LoVo (cell line): ENCODE measurements at places on chromosomes 12 and 14.

DNA sequence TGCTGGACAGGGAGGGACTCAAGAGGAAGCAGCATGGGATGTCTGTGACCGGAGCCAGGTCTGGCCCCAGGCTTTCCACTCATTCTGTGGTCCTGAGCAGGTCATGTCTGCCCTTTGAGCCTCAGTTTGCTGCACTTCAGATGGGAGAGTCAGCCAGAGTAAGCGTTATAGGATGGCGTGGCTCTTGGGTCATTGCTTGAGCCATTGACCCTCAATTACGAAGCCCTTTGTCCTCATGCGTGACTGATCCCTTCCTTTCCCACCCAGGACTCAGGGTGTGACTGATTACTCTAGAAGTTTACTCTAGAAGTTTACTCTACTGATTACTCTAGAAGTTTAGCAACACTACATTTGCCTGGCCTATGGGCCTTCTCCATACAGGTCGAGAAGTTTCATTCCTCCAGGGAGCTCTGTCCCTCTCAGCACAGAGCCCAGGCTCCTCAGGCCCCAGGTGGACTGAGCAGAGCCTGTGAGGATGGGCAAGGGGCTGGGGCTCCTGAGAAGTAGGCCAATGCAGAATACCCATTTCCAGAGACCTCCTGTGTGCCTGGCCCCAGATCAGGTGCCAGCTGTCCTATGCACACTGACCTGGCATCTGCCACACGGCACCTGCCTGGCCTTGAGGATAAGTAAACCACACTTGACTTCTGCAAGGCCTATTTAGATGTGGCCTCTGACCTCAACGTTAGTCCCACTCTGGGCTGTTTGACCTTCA is 7.6 kb upstream of the IFI27 start:
- no peak for DNase-seq

DNA sequence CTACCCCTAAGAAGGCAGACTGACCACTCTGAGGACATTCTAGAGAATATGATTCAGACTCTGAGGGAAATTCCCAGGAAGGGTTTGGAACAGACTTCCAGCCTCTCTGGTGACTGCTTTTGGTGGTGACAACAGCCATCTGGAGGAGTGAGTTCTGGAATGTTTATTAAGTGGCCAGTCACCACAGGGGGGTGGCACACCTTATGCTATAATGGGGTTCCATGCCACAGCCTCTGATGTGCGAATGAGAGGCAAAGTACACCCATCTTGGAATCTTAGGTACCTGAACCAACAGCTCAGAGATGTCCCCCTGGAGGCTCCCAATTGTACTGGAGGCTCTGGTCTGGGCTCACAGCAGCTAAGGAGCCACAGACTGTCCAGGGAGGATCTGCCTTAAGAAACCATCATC is 9.5 kb upstream of the TINF2 start:
- DNase-seq = no peak

GRCh38 chr14:24838945-24839616 is 205.1 kb upstream of the GZMB start:
- peak; percentile 23 for DNase-seq

DNA sequence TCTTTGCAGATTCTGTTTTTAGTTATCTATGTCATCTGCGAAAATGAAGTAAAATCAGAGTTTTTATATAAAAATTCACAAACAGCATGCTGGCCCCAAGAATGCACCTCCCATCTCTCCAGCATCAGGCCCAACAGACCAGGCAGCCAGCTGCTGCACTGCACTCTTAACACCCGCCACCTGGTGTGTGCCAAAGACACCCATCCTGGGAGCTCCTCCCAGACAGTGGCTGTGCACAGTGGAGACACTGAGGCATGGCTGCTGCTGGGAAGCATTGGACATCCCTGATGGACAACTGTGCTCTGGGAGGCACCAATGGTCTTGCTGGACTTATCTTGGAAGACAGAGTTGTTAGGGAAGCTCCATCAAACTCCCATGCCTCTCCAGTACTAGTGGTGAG is 817.2 kb downstream of the TMEM121 start:
- no peak for DNase-seq

DNA sequence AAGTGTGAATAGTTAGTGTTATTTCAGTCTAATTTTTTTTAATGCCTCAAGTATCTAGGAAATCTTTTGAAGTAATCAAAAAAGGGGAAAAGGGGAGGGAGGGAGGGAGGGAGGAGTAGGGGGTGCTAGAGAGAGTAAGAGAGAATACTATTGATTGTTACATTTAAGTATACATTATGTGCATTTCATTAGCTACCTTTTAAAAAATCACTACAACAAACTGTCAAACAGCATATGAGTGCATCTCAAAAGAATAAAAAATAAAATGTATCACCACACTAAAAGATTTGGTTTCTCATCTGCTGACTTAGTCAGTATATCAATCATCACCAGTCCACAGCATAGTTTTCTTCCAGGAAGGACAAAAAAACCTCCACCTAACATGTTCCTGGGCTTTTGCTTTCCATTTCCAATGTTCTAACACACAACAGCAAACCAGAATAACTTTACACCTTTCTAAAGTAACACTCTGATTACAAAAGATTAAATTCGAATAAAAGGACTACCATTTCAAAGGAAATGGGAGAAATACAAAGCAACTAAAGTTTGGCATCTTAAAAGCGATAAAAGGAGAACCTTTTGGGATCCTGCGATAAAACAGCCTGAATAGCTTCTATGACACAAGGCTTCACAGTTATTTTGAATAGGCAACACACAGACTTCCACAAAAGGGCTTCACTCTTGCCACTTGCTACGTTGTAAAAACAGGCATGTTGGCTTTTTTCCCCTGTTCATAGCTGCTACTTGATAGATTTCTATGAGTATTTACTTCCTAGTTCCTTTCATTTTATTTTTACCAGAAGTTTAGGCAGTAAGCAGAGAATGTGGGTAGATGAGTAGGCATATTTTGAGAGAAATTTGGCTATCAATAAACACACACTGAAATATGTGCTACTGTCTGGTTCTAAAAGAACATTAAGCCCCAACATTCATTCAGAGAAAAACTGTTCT is 160.9 kb downstream of the EPS8 start:
- DNase-seq = no peak

GRCh38 chr12:72010356-72010755 is 71.7 kb downstream of the TPH2 start:
- no peak for DNase-seq

- DNase-seq = no peak
These were observed 8.4 kb downstream of the B4GALNT1 start for GRCh38 chr12:57624441-57625220.

DNA sequence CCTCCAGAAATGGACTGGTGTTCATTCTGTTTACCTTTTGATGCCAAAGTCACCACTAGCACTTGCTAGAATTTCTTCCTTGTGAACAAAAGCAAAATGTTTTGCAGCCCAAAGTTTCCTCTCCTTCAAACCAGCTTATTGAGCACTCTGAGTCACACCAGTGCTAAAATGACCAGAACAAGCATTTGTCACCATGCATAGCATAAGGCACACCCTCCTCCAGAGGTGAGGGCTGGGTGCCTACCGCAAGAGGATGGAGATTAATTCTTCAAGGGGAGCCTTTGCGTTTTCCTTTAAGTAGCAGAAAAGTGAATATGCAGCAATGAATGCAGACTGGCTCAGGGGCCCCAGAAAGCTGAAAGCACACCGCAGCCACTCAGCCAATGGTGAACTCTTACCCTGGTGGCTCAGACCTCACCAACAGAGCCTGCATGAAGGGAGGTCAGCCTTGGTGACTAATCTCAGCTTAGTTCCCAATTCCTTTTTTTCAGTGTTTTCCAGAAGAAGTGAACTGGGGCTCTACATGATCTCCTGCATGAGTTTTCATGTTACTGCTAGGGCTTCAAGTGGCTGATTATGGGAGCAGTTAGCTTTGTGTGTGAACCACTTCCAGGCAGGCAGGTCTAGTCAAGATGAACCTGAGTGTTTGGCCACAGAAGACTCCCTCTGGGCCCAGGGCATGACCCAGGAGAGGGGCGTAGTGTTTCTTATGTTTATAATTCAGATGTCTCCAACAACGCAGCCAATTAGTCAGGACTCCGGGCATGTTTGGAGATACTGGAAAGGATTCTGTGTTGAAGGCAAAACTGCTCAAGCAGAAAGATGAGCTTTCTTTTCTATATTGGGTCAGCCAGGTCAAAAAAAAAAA is 96.3 kb downstream of the PAX9 start:
- DNase-seq = no peak

GRCh38 chr14:98847521-98848468 is 424.2 kb downstream of the BCL11B start:
- no peak for DNase-seq

- peak; percentile 92 for DNase-seq
These were observed at the start of gene ZFHX2 for GRCh38 chr14:23551266-23552028. ZFHX2 (minus strand) TSS chr14:23551765; CDS start chr14:23535325, 16,440 bp downstream.

GRCh38 chr14:21300892-21301291 is 21.0 kb downstream of the RPGRIP1 start:
- DNase-seq = no peak

GRCh38 chr14:99380991-99381687 is 99.5 kb downstream of the SETD3 start:
- no peak for DNase-seq

DNA sequence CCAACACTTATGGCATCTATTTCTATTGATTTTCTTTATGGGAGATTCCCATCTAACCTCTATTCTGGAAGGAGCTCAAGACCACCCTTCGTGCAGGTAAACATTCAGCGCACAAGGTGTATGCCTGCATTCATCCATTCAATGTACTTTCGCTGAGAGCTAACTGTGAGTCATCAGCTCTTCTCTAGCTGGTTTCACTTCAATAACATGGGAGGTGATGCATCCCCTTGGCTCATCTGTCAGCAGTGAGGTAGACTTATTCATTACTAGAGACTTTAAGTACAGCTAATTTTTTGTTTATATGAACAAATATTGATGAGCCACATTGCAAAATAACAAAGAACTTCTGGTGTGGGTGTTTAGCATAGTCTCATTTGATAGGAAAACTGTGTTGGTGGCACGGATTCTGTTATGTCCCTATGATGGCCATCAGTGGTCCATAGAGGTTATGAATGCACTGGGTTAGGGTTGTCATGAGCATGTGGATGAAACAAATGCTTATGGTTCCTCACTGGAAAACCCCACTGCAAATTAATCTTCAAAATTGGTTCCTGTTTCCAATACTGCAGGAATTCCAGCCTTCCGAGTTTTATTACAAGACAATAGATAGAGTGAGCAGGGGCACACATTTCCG is 1151.0 kb downstream of the BCL11B start:
- no peak for DNase-seq

- no peak for DNase-seq
These were observed 6.4 kb downstream of the ATN1 start for GRCh38 chr12:6934110-6934509.

DNA sequence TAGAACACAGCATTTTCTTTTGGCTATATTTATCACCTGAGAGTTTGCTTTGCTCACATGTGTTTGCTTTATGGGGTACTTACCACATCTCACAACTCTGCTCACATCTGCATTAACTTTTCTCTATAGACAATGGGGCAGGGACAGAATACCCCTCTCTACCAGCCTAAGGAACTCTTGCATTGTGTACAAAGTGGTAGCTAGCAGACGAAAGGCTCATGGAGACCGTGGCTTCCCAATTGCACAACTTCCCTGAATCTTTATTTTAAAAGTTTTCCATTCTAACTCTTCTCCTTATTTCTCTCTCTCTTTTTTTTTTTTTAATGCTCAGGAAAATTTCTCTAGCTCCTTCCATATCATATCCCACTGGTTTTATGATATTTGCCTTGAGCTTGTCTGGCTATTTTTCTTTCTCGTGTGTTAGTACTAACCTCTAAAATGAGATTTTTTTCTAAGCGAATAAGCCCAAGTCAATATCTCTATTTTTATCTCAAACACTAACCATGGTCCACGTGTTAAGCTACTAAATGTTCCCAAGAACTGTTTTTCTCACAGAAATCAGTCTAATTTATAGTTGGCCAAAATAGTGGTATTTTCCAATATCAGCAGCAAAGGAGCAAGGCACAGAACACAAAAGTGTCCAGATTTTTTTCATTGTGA is 155.2 kb downstream of the STXBP6 start:
- DNase-seq = no peak

DNA sequence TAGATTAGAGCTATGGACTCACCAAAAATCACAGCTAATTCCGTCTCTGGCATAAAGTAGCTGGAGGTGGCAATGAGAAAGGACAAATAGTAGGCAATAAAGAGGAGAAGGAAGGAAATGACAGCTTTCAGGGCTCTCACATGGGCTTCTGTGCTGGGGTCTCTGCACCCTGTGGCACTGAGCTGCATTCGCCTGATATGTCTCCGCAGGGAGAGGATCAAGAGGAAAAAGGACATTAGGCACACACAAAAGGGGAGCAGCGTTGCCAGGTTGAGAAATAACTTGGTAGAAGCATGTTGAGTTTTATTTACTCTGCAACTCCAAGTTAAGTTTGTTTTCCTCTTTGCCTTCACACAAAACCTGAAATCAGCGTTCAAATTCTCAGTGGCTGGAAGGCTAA is 686 bp downstream of the TAS2R7 start:
- no peak for DNase-seq

- no peak for DNase-seq
These were observed 11.1 kb upstream of the GPR132 start for GRCh38 chr14:105076296-105076804.

DNA sequence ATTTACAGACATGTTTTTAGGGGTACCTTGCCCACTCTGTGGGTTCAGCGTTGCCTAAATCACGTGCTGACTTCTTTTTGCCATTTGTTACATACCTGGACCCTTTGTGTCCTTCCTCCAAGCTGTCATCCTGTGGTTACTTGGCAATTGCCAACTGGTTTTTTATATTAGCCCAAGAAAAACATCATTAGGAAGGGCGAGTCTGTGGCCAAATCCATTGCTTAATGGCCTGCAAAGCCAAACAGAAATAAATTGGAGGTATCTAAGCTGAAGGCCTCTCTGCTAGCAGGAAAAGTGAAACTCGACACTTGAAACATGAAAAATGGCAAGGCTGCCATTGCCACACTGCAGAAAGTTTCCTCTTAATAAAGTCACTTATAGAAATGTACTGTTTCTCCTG is 190.4 kb downstream of the NUAK1 start:
- DNase-seq = no peak
